ENCODE measurements at places on chromosomes 4 and X.

GRCh38 chrX:124343016-124343415, 3.3 kb upstream of the SH2D1A start:
- no peak for DNase-seq
- H3K4me1 ChIP-seq: no peaks in the 10 kb centered on the region
- no peaks in the 10 kb centered on the region for H3K36me3 ChIP-seq
- H3K4me3 ChIP-seq: no peak overlapping the region
- H3K27me3 ChIP-seq: no peaks in the 10 kb centered on the region
- H3K27ac ChIP-seq: no peak overlapping the region

- no peak overlapping the region for H3K4me3 ChIP-seq
- H3K27ac ChIP-seq: no peak overlapping the region
- no peak for DNase-seq
- no peaks in the 10 kb centered on the region for H3K4me1 ChIP-seq
- H3K36me3 ChIP-seq: no peaks in the 10 kb centered on the region
Measured at GRCh38 chr4:36677112-36677511, 395.7 kb downstream of the DTHD1 start.

- no peak overlapping the region for H3K4me3 ChIP-seq
- H3K27ac ChIP-seq: no peak overlapping the region
- H3K4me1 ChIP-seq: peaks cover 5% of the 10 kb centered on the region
- no peaks in the 10 kb centered on the region for H3K27me3 ChIP-seq
- H3K36me3 ChIP-seq: no peaks in the 10 kb centered on the region
Measured at GRCh38 chr4:113673450-113673849, 88.1 kb downstream of the CAMK2D start.

DNA sequence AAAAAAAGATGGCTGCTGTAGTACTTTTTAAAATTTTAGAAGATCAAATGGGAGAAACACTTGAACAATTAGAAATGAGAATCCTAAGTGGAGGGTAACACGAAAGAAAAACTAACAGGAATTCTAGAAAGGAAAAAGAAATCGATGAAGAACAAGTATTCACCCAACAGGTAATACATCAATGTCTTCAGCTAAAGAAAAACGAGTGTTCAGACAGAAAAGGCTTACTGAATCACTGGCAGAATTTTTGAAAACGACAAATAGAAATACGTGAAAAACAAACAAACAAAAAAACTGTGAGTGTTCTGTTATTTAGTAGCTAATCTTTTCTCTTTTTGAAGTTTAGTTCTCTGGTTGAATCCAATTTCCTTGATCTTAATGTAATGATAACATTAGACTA, 1.8 kb downstream of the MAD2L1 start:
- DNase-seq: no peak

DNA sequence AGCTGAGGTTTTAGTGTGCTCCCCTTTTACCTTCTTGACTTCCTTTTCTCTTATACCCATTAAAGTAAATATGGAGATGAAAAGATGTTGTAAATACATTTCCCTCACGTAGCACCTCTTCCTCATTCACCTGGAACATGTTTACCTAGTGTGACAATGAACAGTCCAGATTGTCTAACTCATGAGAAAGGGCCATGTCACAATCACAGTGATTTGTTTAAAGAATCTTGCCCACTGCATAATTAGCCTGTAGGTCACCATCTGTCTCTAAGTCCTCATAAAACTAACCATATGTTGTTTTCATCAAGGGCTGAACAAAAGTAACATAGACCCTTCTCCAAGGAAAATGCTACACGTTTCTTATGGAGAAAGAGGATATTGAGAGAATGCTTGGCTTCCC, 85.7 kb downstream of the TSPAN5 start:
- no peak for DNase-seq
- H3K4me3 ChIP-seq: no peak overlapping the region
- no peaks in the 10 kb centered on the region for H3K4me1 ChIP-seq

GRCh38 chr4:166012129-166013030, 139.3 kb downstream of the TLL1 start:
- no peak overlapping the region for H3K27ac ChIP-seq
- H3K27me3 ChIP-seq: no peaks in the 10 kb centered on the region
- H3K4me3 ChIP-seq: no peak overlapping the region
- DNase-seq: no peak

DNA sequence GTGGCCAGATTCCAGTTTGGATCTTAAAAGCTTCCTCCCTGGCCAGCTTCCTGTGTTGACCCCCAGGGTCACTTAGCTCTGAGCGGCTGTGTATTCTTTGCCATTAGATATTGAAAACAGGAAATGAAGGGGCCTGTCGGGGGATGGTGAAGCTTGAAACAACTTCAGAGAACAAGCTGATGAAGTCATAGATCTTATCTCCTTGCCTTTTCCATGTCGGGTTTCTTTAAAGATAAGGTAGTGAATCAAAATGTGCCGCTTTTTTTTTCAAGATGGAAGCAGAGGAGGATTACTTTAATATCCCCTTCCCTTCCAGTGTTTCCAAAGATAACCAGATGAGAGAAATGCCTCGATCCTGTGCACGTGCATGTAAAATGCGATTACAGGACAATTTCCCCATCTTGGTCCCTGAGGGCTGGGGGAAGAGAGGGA, 508.5 kb downstream of the MID1IP1 start:
- H3K4me1 ChIP-seq: peaks cover 12% of the 10 kb centered on the region
- no peaks in the 10 kb centered on the region for H3K27me3 ChIP-seq
- H3K4me3 ChIP-seq: no peak overlapping the region

DNA sequence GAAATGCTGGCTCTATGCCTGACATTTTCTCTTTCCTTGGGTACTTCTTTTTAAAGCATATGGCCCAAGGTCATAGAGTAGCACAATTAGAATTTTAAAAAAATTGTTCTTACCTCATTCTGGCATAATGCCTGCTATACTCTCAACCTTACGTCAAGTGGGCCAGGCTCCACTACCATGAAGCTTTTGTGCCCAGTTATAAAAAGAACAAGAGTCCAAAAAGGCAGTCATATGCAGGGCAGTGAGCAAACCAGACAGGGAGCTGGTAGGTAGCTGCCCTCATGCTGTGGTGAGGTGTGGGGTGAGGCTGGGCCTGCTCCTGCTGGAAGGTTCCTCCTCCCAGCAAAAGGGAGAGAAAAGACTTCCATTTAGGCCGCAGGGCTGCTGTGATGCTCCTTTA, 64.4 kb upstream of the UCP1 start:
- peaks cover 18% of the 10 kb centered on the region for H3K4me1 ChIP-seq
- no peak overlapping the region for H3K27ac ChIP-seq
- H3K36me3 ChIP-seq: peaks cover 11% of the 10 kb centered on the region
- H3K4me3 ChIP-seq: no peak overlapping the region
- no peaks in the 10 kb centered on the region for H3K27me3 ChIP-seq

DNA sequence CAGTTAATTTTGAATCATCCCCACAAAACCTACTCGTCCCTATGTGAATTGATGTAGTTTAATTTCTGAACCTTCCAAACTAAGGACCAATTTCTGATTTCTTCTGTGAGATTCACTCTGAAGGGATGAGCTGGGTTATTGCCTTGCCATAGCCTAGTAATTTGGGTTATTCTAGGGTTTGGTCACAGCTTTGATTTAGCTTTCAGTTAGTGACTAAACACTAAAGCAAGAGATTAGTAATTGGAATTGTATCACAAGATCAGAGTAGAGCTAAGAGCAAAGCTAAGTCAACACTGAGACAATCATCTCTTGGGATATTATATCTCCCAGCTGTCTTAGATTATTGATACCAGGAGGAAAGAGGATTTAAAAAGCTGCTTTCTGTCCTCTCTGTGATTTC, 588.0 kb downstream of the CCSER1 start:
- no peak overlapping the region for H3K27ac ChIP-seq
- no peak overlapping the region for H3K4me3 ChIP-seq
- H3K36me3 ChIP-seq: no peaks in the 10 kb centered on the region
- DNase-seq: no peak
- no peaks in the 10 kb centered on the region for H3K27me3 ChIP-seq

GRCh38 chrX:47189906-47190305, 3.7 kb upstream of the UBA1 start:
- H3K27ac ChIP-seq: no peak overlapping the region
- H3K27me3 ChIP-seq: no peaks in the 10 kb centered on the region
- peaks cover 26% of the 10 kb centered on the region for H3K36me3 ChIP-seq

DNA sequence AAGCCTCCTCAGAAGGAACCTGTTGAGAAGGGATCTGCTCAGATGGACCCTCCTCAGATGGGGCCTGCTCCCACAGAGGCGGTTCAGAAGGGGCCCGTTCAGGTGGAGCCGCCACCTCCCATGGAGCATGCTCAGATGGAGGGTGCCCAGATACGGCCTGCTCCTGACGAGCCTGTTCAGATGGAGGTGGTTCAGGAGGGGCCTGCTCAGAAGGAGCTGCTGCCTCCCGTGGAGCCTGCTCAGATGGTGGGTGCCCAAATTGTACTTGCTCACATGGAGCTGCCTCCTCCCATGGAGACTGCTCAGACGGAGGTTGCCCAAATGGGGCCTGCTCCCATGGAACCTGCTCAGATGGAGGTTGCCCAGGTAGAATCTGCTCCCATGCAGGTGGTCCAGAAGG, 22.9 kb downstream of the REST start:
- DNase-seq: no peak
- no peak overlapping the region for H3K27ac ChIP-seq

DNA sequence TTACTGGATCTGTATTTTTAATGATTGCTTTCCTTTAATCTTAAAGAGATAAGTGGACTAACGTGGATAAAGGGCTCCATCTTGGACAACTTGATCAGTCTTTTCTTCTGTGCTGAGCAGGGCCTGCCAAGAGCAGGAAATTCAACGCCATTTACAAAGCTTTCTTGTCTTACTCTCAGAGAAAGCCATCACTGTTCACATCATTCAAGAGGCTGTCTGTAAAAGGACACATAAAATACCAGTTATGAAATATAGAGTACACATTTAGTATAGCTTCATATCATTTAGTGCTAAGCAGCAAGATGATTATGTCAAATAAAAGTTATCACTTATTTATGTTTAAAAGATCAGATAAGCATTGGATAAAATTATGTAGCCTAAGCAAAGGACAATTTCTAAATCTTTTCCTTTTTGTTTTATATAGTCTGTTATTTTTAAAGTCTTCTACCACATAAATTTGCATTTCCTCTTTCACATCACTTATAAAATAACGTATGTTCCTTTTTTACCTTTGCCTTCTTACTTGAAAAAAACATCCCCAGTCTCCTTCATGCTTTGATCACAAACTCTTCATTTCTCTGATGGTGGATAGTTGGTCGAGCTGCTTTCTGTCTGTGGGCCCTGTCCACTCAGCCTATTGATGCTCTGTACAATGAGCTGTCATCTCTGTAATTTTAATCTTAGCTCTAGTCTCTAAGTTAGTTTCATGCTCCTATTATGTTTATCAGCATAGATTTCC, 2.1 kb upstream of the CCNG2 start:
- H3K4me3 ChIP-seq: no peak overlapping the region
- H3K27ac ChIP-seq: peak overlapping the region; percentile 88
- no peak for DNase-seq
- no peaks in the 10 kb centered on the region for H3K27me3 ChIP-seq
- peaks cover 7% of the 10 kb centered on the region for H3K36me3 ChIP-seq
- peaks cover 7% of the 10 kb centered on the region for H3K4me1 ChIP-seq

GRCh38 chr4:182267048-182267447, 23.8 kb downstream of the TENM3 start:
- H3K36me3 ChIP-seq: peaks cover 2% of the 10 kb centered on the region
- peaks cover 2% of the 10 kb centered on the region for H3K4me1 ChIP-seq
- H3K4me3 ChIP-seq: no peak overlapping the region
- no peaks in the 10 kb centered on the region for H3K27me3 ChIP-seq
- no peak for DNase-seq
- no peak overlapping the region for H3K27ac ChIP-seq

Data from trophoblast cell (in vitro differentiated cells and primary cell).